ENCODE measurements at places on chromosomes 2 and 18.

- DNase-seq: no peak
These were observed 20.5 kb upstream of the OSR1 start for GRCh38 chr2:19378939-19379338.

GRCh38 chr2:192196421-192197194 lies 1.9 kb upstream of the TMEFF2 start:
- DNase-seq: no peak

- DNase-seq: no peak
These were observed 116.8 kb downstream of the SPTBN1 start for GRCh38 chr2:54572636-54573536.

DNA sequence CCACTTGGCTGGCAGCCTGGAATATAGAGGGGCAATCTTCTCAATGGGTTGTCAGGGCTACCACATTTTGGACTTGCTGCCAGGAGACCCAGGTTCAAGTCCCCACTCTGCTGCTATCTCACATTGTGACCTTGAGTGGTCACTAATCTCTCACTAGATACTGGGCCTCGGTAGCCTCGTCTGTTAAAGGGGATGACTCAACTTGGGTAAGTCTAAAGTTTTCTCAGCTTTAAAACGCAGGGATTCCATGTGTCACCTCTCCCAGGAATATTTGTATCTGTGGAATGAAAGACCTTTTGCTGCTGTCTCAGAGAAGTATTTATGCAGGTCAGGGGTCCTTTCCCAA lies 86.3 kb downstream of the SEMA4F start:
- DNase-seq: no peak

DNA sequence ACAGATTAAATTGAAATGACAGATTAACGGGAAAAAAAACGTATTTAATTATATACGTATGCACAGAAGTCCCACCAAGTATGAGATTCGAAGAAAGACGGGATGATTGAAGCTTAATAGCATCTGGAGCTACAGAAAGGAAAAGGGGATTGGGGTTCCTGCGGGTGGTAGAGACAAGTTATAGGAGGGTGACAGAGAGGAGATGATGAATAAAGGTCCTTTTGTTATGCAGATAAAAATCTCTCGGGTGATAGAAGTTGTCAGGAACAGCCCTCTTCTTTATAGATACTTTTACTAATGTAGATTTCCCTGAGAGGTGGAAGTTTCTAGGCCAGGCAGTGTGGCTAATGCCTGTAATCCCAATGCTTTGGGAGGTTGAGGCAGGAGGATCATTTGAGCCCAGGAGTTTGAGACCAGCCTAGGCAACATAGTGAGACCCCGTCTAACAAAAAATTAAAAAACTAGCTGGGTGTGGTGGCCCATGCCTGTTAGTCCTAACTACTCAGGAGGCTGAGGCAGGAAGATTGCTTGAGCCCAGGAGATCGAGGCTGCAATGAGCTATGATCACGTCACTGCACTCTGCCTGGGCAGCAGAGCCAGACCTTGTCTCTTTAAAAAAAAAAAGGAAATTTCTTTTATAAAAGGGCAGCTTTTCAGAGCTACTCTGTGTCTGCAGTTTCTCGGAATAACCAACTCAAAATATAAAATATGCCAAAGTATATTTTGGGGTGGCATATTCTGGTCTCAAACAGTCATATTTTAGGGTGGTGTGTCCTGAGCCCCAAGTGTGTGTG lies 113.0 kb downstream of the STPG4 start:
- no peak for DNase-seq

- no peak for DNase-seq
These were observed 293.6 kb downstream of the FSIP2 start for GRCh38 chr2:186032102-186032738.

DNA sequence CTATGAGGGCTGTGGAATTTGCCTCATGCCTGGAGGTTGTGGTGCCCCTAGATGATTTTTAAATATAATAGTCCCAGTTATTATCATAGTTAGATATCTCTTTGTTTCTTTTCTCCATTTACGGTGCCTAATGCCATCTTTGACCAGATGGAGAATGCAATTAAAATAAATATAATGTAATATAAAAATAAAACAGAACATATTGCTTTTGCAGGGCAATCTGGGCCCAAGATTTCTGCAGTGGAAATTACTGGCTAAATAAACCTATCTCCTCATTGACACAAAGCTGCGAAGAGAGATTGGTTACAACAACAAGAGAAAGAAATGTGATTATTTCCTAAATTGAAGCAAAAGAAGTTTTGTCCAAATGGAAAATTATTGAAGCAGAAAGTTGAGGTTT lies 51.8 kb downstream of the CPO start:
- no peak for DNase-seq

DNA sequence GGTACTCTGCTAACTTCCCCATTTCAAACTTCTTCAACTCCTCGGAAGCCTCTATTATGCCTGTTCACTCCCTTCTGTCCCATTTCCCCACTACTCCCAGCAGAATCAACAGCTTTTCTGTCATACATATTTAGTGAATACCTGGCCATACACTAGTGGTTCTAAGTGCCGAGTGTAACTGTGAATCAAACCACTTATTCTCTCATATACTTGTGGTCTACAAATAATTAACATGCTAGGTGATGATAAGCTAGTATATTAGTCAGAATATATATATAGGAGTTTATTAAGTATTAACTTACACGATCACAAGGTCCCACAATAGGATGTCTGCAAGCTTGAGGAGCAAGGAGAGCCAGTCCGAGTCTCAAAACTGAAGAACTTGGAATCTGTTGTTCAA lies 150.7 kb downstream of the CCDC102B start:
- no peak for DNase-seq

GRCh38 chr18:75349668-75350511 lies 77.6 kb downstream of the SMIM21 start:
- DNase-seq: no peak
